ENCODE measurements at places on chromosomes 12 and 14. TPM values are rescaled to one million over a fixed set of nuclear protein-coding genes. Genes with fewer than 3 reads are reported as not detected.

CCDC184 gene
- total RNA-seq = 1.2 TPM

ENDOU gene
- total RNA-seq = 16.4 TPM

IL26 gene
- total RNA-seq = not detected

OVCH1 gene
- 0.10 TPM for total RNA-seq

IKZF4 gene
- total RNA-seq = 7.3 TPM

TGM1 gene
- 29.0 TPM for total RNA-seq

PPP4R3A gene
- total RNA-seq = 108 TPM

CARMIL3 gene
- 0.72 TPM for total RNA-seq

POTEG gene
- not detected for total RNA-seq

MSI1 gene
- total RNA-seq = 0.31 TPM

PPM1H gene
- 4.5 TPM for total RNA-seq

SIX1 gene
- total RNA-seq = 42.4 TPM

GYS2 gene
- not detected for total RNA-seq

TAS2R19 gene
- 17.1 TPM for total RNA-seq

SERPINA12 gene
- not detected for total RNA-seq

HOXC11 gene
- not detected for total RNA-seq

TAS2R13 gene
- total RNA-seq = 3.2 TPM

PEX5 gene
- total RNA-seq = 66.1 TPM

STAC3 gene
- 310 TPM for total RNA-seq

Data from tongue (tissue), 3 donors.